ENCODE measurements at places on chromosomes 11 and 22.

GRCh38 chr11:35237860-35238715 is 99.1 kb downstream of the CD44 start:
- DNase-seq, result peak; percentile 78

GRCh38 chr11:96152623-96153022 is 190.4 kb downstream of the MAML2 start:
- DNase-seq, result no peak

GRCh38 chr11:86671531-86672006 is 847 bp downstream of the ME3 start:
- DNase-seq, result no peak

GRCh38 chr22:33569018-33569417 is 351.3 kb downstream of the LARGE1 start:
- no peak for DNase-seq

DNA sequence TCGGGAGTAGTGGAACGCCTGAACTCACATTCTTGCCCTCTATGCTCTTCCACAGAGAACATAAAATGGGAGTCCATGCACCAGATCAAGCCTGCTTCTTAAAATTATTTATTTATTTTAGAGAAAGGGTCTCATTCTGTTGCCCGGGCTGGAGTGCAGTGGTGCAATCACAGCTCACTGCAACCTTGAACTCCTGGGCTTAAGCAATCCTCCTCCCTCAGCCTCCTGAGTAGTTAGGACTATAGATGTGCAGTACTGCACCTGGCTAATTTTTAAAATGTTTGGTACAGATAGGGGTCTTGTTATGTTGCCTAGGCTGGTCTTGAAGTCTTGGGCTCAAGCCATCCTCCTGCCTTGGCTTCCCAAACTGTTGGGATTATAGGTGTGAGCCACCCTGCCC is 13.0 kb downstream of the SLC6A5 start:
- DNase-seq, result no peak

DNA sequence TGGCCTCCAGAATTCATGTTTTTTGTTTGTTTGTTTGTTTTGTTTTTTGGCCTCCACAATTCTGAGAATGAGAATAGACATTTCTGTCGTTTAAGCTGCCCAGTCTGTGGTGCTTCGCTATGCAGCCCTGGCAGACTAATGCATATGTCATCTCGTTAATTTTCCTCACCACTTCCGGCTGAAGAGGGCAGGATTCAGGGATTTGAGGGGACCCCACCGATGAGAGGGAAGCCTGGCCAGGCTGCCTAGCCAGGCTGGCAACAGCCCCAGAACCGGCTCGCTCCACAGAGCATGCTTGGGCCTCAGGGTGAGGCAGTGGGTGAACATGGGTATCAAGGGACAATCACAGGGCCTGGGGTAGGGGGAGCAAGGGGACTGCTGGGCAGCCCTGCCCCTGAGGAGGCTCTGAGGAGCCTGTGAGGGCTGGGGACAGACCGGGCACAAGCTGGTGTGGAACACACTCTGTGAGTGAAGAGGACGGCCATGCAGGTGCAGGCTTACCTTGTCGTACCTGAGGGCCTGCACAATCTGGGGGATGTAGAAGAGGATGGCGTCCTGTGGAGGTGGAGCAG is 47.8 kb upstream of the SERPIND1 start:
- DNase-seq, result no peak
